ENCODE measurements at places on chromosomes 2 and 18.

DNA sequence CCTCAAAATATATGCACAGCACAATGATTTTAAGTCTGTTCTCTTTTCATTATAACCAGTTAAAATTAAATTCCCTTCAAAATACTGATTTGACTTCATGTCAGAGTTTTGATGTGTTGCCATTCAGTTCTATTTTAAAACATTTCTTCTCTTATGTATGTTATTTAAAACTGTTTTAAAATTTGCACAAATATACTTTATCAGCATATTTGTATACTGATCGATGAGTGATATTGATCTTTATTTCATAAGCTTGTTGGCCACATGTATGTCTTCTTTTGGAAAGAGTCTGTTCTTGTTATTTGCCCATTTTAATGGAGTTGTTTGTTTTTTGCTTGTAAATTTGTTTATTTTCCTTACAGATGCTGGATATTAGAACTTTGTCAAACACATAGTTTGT is 496.3 kb upstream of the VWC2L start:
- DNase-seq, result no peak

GRCh38 chr2:237026981-237027711 is 58.5 kb upstream of the COPS8 start:
- peak; percentile 43 for DNase-seq

DNA sequence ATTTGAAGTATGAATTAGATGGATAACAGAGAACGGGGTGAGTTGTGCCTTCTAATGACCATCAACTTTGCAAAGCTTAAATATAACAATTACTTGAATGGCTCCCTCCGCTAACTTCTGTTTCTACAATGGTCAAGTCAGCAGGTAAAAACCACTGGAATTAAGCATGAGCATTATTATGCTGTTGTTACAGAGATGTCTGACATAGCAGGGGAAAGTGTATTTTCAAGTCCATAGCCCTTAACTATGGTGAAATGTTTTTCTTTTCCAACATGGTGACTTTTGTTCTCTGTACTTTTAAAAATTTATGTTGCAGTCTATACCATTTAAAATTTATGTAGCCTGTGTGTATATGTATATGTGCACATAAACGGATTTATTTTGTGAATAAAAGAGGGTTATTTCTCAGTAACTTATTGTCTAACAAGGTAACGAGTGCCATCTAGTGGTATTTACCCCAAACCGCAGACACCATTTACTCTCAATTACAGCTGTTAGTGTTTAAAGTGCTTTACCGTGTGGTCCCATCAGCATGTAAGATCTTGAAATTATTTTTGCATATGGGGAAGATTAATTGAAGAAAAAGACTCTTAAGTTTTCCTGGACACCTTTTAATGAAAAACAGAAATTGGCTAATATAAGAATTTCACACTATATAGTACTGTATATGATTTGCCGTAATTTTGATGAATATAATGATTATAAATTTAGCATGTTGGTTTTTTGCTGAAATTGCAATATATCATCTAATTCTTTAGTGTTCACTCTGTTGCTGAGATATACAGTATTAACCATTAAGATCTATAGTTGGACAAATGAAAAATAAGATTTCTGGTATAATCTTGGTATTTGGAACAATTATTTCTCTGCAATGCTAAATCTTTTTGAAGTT is 78.2 kb downstream of the UBE2E3 start:
- peak; percentile 27 for DNase-seq

GRCh38 chr2:236047886-236048540 is 120.2 kb downstream of the GBX2 start:
- no peak for DNase-seq

DNA sequence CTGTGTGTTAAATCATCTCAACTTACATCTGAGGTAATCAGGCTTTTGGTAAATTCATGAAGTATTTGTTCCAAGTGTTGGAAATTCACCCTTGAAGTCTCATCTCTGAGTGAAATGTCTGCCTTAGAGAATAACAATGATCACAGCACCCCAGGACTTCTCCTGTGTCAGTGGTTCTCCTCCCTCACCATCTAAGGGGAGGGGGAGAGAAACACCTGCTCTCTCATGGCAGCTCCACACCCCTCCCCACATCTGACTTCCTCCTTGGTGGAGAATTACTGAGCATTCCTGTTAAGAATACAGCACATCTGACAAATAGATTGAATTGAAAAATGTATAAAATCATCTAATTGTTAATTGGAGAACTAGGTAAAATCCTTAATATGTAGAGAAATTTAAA is 532.1 kb downstream of the RNF144A start:
- no peak for DNase-seq

DNA sequence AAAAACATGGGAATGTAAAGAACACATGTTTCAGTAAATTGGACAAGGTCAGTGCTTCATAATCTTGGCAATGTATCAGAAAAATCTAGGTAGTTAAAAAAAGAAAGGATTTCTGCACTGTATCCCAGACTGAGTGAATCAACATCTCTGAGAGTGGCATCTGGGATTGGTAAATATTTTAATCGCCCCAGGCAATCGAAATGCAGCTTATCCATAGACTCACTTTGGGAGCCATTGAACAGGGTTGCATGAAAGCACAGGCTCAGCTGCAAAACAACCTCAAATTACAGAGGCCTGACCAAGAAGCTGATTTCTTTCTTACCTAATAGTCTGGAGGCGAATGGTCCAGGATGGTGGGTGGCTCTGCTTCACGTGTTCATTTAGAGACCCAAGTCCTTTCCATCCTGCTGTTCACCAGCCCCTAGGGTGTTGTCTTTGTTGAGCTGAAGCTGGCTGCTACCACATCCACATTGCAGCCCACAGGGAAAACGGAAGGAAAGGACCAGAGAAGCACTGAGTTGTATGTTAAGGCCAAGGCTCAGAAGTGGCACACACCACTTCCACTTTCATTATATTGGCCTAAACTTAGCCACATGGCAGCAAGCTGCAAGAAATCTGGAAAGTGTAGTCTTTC is 59.0 kb downstream of the MOGAT1 start:
- DNase-seq, result no peak

GRCh38 chr2:101300836-101301235 is 7.7 kb downstream of the RNF149 start:
- DNase-seq, result no peak

DNA sequence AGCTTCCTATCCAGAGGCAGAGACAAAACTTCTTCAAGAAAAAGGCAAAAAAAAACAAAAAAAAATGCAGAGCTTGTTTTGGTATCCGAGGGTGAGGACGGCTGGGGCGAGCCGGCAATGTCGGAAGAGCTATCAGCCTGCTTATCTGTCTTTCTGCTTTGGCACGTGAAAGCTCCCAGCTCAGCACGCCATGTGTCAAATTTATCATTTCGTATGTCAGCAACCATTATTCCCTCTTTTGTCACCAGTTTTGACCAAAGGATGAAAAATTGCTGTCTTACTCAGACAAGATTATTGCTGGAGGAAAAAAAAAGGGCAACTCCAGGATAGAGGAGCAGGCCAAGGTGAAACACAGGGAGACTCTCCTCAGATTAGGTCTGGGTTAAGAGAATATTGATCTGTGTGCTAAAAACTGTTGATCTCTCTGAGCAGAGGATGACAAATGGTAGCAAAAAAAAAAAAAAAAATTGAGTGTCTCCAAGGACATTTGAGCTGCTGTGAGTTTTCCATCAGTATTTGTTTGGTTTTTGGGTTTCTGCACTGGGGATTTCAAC is 532.0 kb upstream of the POU3F3 start:
- no peak for DNase-seq

- DNase-seq, result no peak
Measured at GRCh38 chr2:227813562-227814353, at the start of gene CCL20. TSS of gene CCL20 (plus strand) at chr2:227813842. CDS start at chr2:227813912, 70 bp downstream.

- no peak for DNase-seq
Measured at GRCh38 chr2:23545396-23545795, 160.4 kb downstream of the KLHL29 start.

- DNase-seq, result no peak
Measured at GRCh38 chr2:238379096-238379810, 47.5 kb upstream of the ASB1 start.

GRCh38 chr2:206558492-206558891 is 83.8 kb upstream of the FAM237A start:
- no peak for DNase-seq

DNA sequence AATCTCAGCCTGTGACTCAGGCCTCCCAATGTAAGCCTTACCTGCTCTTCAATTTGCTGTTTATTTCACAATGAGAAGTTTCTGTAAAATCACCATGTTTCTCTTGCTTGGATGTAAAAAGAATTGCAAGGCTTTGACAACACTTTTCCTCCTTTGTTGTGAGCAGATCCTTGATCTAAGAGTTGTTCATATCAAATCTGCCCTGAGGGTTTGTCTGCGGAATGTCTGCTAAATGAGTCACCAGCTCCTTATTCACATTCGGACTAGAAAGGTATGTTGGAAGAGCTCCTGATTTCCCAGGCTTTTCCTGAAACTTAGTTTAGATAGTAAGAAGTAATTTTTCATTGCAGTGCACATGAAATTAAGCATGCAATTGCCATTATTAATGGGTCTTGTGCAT is 268.2 kb upstream of the TCF4 start:
- DNase-seq, result no peak

DNA sequence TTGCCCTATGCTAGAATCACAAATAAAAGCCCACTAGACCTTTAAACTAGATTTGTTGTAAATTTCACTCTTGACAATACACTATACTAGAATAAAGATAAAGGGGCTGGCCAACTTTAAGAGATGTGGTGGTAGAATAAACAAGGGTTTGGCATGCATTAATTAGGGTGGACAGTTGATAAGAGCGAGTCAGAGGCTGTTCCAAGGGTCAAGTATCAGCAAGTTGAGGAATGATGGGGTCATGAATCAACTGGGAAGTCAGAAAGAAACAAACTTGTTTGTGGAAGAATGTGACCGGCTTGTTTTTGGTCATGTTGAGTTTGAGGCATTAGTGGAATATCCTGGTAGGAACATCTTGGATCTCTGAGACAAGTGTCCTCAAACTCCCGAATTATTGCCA is 398.3 kb upstream of the TNP1 start:
- no peak for DNase-seq

Data from activated CD4-positive, alpha-beta T cell treated with anti-CD3 and anti-CD28 coated beads, Interleukin-2, amount 50 U/mL, for 1 hour (primary cell).